ENCODE measurements at places on chromosomes 2 and 18.

DNA sequence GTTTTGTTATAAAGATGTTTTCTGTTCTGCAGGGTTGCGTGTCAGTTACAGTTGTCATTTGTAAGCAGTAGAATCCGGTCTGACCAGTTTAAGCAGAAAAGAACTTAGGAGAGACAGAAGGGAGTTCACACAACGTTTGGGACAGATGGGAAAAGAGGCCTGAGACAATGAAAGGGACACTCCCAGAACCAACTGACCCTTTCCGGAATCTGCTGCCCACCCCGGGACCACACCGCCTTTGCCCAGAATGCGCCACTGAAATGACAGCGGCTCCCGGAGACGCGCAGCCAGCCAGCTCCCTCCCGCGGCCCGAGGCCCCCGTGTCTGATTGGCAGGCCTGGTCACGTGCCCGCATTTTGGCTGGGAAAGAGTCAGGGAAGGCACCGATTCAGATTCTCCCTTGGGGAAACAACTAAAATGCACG lies 244.6 kb downstream of the BCL2 start:
- peak; percentile 39 for DNase-seq

DNA sequence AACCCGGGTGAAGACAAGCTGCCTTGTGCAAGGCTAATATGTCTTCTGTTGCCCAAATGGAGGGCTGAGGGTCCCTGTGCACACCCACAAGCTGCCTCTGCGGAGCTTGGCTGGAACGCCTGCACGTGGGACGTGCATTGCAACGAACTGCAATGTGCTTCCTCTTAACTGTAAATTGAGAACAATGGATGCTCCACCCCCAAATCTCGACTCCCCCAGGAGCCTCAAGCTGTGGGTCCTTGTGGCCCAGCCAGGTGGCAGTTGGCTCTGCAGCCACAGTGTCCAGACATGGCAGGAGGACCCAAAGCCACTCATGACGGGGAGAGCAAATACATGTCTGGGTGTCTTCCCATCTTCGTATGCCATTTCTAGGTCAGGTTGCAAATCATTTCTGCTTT lies 90.1 kb downstream of the TWIST2 start:
- no peak for DNase-seq

DNA sequence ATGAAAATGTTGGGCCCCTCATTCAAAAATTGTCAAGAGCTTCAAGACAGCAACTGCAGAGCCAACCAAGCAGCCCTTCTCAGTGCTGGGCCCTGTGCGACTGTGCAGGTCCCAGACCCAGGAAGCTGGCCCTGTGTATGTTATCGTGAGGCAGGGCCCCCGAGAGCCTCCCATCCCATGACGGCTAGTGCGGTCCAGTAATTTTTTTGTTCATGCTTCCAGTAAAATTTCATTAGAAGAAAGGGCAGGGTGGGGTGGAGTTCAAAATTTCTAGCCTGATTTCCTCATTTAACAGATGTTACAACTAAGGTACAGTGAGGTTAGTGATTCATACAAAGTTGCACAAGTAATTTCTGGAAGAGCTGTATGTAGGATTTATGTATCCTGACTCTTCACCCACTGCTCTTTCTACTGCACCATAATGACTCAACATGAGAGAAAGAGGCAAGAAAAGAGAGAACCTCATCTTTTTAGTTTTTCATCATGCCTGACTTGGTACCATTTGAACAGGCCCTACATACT lies 105.5 kb downstream of the ZEB2 start:
- no peak for DNase-seq

- DNase-seq: no peak
These were observed 26.1 kb downstream of the MPHOSPH10 start for GRCh38 chr2:71156573-71156972.

DNA sequence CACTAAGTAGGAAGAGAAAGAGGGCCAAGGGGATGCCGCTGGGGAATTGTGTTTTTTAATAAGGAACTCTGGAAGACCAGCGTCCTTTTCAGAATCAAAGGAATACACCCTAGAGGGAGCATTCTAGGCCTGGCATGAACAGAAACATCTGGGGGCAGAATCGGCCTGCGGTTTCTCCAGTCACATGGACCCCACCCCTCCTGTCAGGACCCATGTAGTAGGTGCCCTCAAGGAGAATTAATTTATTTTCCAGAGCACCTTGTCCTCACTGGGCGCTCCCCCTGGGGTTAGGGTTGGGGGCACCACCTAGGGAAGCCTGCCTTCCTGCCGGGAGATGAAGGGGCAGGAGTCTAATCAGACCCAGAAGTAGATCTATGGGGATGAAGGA lies 44.2 kb downstream of the TMEM37 start:
- DNase-seq: no peak

All from CD4-positive, alpha-beta T cell treated with Interleukin-6 at 100 ng/mL for 8 hours (primary cell).